ENCODE measurements at places on chromosomes 6 and 20.

GRCh38 chr6:35219683-35220326, 6.0 kb downstream of the SCUBE3 start:
- DNase-seq: no peak

DNA sequence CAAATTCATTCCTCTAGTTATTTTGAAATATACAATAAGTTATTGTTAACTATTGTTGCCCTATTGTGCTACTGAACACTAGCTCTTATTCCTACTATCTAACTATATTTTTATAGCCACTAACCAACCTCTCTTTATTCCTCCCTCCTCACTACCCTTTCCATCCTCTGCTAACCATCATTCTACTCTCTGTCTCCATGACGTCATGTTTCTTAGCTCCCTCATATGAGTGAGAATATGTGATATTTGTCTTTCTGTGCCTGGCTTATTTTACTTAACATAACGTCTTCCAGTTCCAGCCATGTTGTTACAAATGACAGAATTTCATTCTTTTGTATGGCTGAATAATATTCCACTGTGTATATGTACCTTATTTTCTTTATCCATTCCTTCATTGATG, 95.3 kb downstream of the ATXN1 start:
- no peak for DNase-seq

GRCh38 chr6:125077453-125077852, 76.1 kb upstream of the TPD52L1 start:
- DNase-seq: no peak

- DNase-seq: no peak
These were observed 173.6 kb upstream of the SGK1 start for GRCh38 chr6:134491477-134491876.

DNA sequence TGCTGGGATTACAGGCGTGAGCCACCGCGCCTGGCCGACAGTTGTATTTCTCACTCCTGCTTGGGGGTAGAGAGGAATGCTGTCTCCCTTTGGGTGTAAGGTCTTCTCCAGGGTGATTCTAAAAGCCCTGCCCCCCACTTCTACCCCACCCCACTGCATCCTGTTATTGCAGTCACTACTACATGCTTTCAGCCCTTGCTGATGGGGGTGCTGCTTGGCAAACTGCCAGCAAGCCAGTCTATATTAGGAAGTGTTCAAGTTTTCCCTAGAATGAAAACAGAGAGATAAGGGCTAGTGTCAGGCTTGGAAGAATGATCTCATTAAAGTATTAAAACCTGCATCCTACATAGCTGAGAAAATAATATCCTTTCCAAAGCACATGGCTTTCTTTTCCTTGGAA, 31.3 kb downstream of the TTI1 start:
- DNase-seq: no peak

DNA sequence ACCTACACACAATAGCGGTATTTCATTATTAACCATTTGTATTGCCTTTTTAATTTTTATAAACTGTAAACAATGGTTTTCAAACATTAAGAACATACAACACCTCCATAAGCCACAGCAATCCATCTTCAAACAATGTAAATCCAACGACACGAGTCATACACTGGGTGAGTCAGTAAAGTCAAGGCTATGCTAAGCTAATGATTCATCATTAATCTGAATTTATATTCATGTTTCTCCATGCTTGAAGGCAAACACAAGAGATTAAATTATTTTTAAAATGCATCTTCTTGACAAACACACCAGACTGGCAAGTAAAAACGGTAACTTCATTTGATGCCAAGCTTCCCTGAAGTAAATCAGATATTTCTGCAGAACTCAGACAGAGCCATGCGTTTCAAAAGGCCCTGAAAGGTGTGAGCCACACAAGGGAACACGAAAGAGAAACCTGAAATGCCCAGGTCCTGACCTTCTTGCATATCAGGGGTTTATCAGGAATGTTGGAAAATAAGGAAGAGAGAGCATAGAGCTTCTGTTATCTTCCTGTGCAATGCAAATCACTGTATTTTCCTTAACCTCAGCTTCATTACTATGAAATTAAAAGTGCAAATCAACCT, 162.5 kb downstream of the ALDH8A1 start:
- DNase-seq: no peak

DNA sequence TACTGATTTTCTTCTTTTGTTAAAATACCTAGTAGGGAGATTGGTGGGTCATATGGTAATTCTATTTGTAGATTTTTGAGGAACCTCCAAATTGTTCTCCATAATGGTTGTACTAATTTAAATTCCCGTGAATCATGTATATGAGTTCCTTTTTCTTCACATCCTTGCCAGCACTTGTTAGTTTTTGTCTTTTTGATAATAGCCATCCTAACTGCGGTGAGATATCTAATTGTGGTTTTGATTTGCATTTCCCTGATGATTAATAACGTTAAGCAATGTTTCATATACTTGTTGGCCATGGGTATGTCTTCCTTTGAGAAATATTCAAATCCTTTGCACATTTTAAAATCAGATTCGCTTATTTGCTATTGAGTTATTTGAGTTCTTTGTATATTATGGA, 110.9 kb downstream of the JAG1 start:
- DNase-seq: no peak

DNA sequence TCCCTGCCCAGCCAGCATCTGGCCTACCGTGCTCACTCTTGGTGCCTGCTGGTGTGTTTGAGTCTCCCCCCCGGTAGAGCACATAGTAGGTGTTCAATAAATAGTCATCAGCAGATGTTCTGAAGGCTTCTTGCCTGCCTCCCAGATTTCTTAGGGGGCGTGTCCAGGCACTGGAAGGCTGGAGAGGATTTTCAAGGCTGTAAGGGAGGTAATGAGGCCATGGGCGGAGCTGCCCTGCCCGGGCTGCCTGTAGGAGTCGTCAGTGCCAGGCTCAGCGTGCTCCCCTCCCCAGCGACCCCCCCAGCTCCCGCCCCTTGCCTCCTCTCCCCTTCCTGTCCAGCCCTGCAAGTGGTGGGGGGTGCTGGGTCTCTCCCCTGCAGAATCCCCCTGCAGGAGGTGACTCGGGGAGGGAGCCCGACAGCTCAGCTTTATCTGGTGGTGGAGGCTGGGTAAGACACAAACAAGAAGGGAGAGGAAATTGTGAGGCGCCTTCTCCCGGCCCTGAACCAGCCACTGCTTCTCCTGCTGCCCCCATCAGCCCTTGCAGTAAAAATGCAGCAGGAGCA, 55.9 kb downstream of the BCAS4 start:
- DNase-seq: no peak

GRCh38 chr6:25499615-25500235, 152.3 kb upstream of the SCGN start:
- no peak for DNase-seq

- no peak for DNase-seq
These were observed 78.8 kb upstream of the TENT5A start for GRCh38 chr6:81831274-81831673.

DNA sequence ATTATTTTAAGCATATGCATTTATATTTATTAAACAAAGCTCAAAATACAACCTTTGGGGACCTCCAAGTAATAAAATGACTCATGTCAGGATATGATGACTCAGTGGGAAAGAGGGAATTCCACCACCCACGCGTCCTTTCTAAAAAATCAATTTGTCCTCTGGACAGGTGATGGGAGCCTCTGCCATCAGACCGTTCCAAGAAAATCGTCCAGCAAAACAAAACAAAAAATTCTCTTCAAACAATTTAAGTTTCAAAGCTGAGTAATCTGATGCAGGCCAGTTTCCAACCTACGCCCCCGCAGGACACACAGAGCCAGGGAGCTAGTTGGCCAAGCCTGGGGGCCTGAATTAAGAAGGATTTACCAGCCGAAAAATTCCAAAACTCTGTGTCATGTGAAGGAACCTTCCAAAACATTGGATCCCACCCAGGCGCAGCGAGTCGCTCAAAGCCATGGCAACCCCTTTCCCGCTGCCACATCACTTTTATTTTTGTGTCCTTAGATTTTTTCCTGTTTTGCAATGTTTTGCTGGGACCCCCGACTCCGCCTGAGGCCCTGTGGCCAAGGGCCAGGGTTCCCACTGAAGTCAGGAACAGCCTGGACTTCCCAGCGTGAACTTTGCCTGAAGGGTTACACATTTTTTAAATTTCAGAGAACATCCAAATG, 95.3 kb downstream of the NFATC2 start:
- DNase-seq: no peak

DNA sequence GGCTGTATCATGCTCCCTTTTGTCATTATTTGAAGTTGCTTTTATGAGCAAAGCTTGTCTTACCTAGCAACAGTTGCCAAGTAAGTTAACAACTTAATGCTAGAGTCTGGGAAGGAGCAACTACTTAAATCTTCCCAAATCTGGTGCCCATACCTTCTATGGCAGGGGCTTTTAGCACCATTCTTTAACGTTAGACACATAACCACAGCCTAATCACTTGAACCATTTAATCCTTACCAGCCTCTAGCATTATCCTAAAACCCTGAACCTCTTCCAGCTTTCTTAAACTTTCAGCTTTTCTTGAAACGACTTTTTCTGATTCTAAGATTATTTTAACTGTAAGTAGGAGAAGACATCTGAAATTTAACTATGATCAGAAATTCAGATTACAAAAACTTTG, at the start of gene C6orf163:
TSS of gene C6orf163 (plus strand) at position 83 of the 400 bp plus-strand sequence. CDS start at position 370, 287 bp downstream.
- no peak for DNase-seq

GRCh38 chr20:53226826-53227225, 254.7 kb downstream of the TSHZ2 start:
- no peak for DNase-seq

DNA sequence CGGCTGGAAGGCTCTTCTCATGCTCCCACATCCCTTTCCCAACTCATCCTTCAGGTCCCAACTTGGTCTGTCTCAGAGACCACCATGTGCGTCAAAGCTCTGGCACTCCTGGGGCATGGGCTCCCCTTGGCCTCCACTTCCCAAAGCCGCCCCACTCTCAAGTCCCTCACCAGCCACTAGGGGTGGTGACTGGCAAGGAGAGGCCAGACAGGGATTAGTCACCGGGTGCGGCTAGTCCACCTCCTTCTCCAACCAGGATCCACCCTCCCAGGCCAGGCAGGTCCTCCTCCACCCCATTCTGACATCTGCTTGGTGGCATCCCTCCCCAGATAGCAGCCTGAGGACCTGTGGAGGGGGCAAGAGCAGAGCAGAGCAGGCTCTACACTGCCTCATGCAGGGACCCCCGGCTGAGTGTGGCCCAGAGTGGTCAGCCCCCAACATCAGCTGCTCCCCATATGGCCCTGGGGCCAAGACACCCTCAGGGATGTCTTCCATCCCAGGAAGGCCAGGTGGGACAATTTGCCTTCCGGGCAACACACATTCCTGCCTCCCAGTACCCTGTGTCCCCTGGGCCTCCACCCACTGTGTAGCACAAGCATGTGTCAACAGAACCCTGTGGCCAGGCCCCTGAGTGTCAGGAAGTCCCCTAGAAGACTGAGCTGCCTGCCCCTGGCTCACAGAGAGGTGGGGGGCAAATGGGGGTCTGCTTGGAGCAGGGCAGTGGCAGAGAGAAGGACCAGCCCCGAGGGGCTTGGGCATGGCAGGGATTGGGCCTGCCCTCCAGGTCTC, 29.2 kb downstream of the YTHDF1 start:
- DNase-seq: no peak

DNA sequence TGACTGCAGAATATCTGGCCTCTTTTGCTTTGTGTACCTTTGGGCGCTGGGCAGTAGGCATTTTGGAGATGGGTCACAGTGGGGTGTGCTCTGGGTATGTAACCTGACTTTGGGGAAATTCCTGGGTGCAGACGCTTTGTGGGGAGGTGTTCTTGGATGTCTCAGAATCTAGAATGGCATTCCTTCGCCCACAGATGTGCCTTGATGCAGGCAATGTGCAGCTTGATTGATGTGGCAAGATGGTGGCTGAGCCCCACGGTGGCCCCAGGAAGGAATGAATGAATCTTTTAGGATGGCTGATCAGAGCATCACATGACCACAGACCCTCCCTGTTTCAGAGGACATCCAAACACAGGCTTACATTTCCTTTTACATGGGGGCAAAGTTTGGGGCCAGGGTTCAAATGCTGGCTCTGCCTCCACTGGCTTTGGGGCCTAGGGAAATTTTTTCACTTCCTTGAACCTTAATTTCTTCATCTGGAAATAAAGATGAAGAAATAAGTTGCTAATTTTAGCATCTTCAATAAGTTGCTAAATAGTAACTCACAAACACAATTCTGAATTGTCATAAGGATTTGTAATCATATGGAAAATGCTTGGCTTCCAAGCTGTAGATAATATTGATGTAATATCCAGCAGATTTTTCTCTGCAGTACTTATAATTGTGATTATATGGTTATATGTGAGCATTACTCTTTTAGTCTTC, 5.6 kb downstream of the PPP1R16B start:
- no peak for DNase-seq

DNA sequence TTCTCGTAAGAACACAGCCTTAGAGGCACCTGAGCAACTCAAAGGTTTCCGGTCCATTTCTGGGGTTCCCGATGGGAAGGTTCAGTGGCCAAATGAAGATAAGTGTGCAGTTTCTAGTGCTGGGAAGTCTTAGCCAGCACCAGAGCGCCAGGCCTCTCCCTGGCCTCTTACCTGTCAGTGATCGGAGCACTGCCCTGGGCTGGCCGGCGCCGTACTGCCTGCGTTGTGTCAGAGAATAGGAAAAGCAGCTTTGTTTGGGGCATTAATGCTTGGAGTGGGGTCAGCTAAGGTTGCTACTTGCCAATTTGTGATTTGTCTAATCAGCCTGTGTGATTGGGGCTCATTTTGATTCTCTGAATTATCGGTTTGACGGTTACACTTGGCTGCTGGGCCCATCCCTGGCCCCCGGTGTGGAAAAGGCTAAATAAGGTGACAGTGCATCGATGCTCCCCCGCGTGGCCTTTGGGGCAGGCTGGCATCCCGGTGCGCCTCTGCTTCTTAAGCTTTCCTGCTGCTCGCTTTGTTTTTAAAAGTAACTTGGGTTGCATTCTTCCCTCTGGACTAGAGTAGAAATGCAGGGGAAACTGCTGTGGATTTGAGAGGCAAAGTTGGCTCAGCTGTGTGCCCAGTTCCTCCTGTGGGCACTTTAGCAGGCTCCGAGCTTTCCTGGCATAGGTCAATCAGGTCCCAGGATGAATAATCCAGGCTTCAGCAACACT, 51.8 kb downstream of the TCP11 start:
- no peak for DNase-seq

- no peak for DNase-seq
These were observed 249.1 kb upstream of the TSHZ2 start for GRCh38 chr20:52722926-52723688.

- no peak for DNase-seq
These were observed 154.0 kb downstream of the THBS2 start for GRCh38 chr6:169099411-169100202.

DNA sequence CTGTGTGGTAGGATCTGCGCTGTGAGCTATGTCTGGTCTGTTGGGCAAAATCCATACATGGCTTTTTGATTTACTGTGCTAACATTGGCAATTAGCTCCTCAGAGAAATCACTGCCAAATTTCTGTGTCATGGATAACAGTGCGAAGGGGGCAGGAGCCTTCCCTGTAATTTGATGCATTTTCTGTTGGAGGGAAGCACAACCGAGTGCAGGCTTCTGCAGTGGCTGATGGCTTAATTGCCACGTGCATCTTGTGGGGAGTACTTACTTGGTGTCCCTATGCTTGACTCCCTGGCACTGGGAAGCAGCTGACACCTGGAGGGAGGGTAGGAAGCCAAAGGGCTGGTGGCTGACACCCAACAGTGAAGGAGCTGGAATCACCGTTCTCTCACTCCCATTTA, 99.3 kb upstream of the PROKR2 start:
- DNase-seq: no peak

- DNase-seq: no peak
These were observed 14.8 kb upstream of the FKBP5 start for GRCh38 chr6:35703554-35703953.

GRCh38 chr6:125554456-125554855, 195.0 kb upstream of the HEY2 start:
- DNase-seq: no peak

- DNase-seq: no peak
These were observed 57.2 kb downstream of the CEP43 start for GRCh38 chr6:167056370-167056769.
